ENCODE measurements at places on chromosomes 2 and 18. TPM values are rescaled to one million over a fixed set of nuclear protein-coding genes. Genes with fewer than 3 reads are reported as not detected.

DNA sequence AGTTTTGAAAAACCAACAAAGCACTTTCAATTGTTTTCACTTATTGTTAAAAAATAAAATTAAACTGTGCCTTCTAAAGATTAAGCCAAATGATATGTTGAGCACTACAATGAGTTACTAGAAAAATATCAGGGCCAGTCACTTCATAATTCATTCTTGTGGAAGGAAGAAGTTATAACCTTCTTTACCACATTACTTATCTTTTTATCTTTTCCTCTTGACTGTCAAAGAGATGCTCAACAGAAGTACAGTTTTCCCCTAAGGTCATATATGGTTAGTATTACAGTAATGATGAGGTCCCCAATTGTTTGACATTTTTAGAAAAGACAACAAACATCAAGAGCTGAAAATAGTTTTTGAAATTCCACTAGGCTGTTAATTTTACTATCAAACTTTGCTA lies 9.4 kb downstream of the PELI1 start:
- H3K27me3 ChIP-seq: no peaks in the 10 kb centered on the region
- H3K4me1 ChIP-seq: peaks cover 27% of the 10 kb centered on the region
- H3K4me3 ChIP-seq: no peak overlapping the region
- no peak for DNase-seq

- H3K27me3 ChIP-seq: no peaks in the 10 kb centered on the region
- no peaks in the 10 kb centered on the region for H3K36me3 ChIP-seq
- H3K27ac ChIP-seq: no peak overlapping the region
Measured at GRCh38 chr2:129862668-129863067, 116.8 kb upstream of the RAB6C start.

DNA sequence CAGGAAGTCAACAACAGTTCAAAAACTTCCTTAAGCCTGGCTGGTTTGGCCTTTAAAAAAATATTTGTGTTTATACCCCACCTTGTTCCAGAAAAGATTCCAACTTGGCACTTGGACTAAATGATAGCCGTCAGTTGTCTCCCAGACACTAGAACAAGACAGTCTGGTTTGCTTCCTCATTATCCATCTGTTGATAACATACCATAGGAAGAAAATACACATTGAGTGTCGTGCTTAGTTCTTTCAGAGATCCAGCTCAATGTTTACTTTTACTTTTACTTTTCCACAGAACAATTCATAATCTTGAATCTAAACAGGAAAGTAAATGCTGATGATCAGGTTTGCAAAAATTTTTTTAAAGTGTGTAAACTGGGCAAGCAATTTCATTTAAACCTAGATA lies 2.4 kb upstream of the VPS54 start:
- no peak for DNase-seq
- no peaks in the 10 kb centered on the region for H3K27me3 ChIP-seq
- H3K4me3 ChIP-seq: no peak overlapping the region
- no peak overlapping the region for H3K27ac ChIP-seq

DNA sequence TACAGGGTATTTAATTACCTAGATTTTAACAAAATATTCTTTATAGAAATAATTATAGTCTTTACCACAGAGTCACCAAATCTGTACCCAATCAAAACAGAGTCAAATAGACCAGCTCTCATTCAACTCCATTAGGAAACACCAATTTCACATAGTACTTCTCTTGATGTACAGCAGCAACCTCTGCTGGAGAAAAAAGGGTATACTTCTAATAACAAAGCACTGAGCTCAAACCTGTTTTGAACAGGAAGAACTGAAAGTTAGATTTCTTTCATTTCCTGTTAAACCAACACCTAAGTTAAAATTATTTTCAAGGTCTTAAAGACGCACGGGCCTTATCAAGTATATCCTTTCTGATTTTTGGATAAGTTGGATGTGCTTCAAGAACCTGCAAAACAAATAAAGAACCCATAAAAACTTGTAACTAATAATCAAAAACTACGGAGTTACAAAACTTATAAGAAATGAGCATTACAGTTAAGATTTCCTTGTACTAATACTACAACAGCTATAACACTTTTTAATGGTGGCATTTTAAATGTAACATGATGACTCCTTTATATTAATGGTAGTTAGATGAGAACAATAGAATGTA lies 79.0 kb downstream of the TTC21B start:
- peak; percentile 79 for DNase-seq
- H3K36me3 ChIP-seq: peaks cover 3% of the 10 kb centered on the region
- H3K27ac ChIP-seq: no peak overlapping the region
- no peak overlapping the region for H3K4me3 ChIP-seq
- H3K27me3 ChIP-seq: no peaks in the 10 kb centered on the region

DNA sequence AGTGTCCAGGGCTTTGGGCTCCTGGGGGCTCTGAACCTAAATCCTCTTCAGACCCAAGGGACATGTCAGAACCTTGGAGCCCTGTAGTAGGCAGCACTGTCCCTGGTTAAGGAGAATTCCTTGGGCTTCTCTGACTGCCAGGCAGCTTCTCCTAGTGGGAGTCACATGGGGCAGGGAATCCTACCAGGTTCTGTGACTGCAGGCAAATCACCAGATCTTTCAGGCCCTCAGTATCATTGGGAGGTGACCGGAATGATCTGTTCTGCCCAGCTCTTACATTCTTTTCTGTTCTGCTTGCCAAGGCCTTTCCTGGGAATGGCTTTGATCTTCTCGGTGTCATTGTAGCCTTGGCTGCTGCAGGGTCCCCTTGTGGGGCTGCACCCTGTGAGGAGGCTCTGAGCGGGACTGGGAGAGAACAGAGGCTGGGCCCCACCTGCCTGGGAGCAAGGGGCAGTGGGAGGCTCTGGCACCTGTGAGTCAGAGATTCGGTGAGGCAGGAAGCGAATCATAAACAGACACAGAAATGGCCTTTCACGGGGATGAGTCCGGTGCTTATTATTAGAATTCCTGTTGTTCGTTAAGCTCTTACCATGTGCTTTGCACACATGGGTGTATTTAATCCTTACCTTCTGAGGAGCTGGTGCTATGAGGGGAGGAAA lies 14.1 kb downstream of the CEP68 start:
- no peak for DNase-seq
- H3K4me1 ChIP-seq: peaks cover 7% of the 10 kb centered on the region
- H3K36me3 ChIP-seq: peaks cover 40% of the 10 kb centered on the region
- no peaks in the 10 kb centered on the region for H3K27me3 ChIP-seq

DNA sequence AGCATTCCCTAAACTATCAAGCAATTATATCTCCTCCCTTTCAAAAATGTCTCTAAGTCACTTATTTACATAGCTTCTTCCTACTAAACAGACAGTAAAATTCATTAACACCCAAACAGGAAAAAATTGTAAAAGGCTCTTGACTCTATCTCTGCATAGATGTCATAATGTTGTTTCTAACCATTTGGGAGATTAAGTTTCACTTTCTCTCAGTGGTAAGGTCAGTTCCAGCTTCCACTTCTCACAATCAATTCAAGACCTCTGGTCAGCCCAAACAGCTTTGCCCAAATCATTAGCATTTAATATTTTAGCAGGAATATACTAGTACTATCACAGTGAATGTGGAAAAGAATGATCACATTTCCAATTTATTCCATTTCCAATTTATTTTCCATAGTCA lies 374.3 kb upstream of the MC4R start:
- DNase-seq: no peak
- H3K27ac ChIP-seq: no peak overlapping the region
- no peak overlapping the region for H3K4me3 ChIP-seq
- no peaks in the 10 kb centered on the region for H3K36me3 ChIP-seq
- H3K4me1 ChIP-seq: no peaks in the 10 kb centered on the region

- H3K4me1 ChIP-seq: no peaks in the 10 kb centered on the region
- no peak for DNase-seq
- no peak overlapping the region for H3K27ac ChIP-seq
- H3K4me3 ChIP-seq: no peak overlapping the region
Measured at GRCh38 chr2:3192920-3193319, 184.7 kb downstream of the EIPR1 start.

DNA sequence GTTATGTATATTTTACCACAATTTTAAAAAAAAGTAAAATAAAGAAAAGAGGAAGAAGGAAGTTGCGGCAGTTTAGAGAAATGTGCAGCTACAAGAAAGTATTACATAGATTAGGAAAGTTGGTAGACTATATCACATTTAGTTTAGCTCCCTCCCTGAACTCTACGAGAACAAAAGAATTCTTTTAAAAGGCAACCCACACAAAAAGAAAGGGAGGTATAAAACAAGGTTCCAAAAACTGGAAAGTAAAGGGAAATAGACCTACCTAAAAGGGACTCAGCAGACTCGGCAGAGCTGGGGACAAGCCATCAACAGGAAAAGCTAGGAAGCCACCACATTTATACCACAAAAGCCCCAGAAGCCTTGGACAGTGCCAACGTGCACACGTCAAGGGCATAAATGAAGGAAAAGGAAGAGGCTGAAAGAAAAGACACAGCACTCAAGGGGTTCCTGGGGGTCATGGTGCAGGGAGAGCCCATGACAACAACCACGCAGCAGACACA lies 9.1 kb downstream of the TMEM127 start:
- H3K36me3 ChIP-seq: peaks cover 54% of the 10 kb centered on the region
- DNase-seq: peak; percentile 54
- H3K27ac ChIP-seq: peak overlapping the region; percentile 50
- H3K27me3 ChIP-seq: no peaks in the 10 kb centered on the region

- peaks cover 3% of the 10 kb centered on the region for H3K27me3 ChIP-seq
- DNase-seq: no peak
- no peak overlapping the region for H3K4me3 ChIP-seq
Measured at GRCh38 chr2:165634855-165635254, 159.2 kb downstream of the GALNT3 start.

GRCh38 chr18:37889963-37890362 lies 324.4 kb upstream of the CELF4 start:
- DNase-seq: no peak
- H3K4me3 ChIP-seq: no peak overlapping the region
- no peaks in the 10 kb centered on the region for H3K4me1 ChIP-seq
- no peaks in the 10 kb centered on the region for H3K27me3 ChIP-seq
- no peaks in the 10 kb centered on the region for H3K36me3 ChIP-seq
- no peak overlapping the region for H3K27ac ChIP-seq

DNA sequence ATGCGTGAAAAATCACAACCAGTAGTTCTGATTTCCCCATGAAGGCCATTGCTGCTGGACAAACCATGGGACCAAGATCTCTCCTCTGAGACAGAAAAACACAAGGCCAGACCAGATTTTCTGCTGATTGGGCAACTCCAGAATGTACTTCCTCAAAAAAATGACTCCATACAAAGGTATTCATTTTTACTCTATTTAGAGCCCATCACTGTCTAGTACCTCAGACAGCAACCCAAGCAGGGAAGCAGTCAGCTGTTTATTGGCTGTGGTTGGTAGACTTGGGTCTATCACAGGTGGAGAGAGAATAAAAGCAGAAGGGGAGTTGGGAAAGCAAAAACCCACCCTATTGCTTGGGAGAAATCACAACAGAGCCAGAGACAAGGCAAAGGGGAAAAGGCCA lies 219.9 kb downstream of the PIK3C3 start:
- no peaks in the 10 kb centered on the region for H3K27me3 ChIP-seq
- H3K4me1 ChIP-seq: no peaks in the 10 kb centered on the region
- no peak overlapping the region for H3K27ac ChIP-seq
- DNase-seq: no peak
- H3K36me3 ChIP-seq: no peaks in the 10 kb centered on the region

DNA sequence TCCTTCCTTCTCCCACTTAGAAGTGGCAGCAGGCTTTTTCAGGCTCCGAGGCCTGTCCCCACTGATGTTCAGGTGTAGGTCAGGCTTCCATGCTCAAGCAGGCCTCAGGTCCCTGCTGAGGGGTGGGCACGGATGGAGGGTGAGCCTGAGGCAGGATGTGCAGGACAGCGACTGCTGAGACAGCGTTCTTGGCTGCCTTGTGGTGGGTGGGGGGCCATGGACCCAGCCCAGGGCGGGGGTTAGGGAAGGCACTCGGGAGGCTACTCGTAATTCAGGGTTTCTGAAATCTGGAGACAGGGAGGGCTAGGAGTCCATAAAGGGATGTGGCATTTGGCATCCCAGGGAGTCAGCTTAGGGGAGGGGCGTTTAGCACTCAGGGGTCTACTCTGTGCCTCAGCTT lies 30.3 kb downstream of the COLEC11 start:
- H3K4me1 ChIP-seq: no peaks in the 10 kb centered on the region
- no peak overlapping the region for H3K4me3 ChIP-seq
- DNase-seq: no peak
- no peaks in the 10 kb centered on the region for H3K27me3 ChIP-seq
- H3K36me3 ChIP-seq: no peaks in the 10 kb centered on the region

- no peaks in the 10 kb centered on the region for H3K27me3 ChIP-seq
- H3K27ac ChIP-seq: no peak overlapping the region
- no peak for DNase-seq
- no peak overlapping the region for H3K4me3 ChIP-seq
- peaks cover 3% of the 10 kb centered on the region for H3K36me3 ChIP-seq
Measured at GRCh38 chr2:231992888-231993287, 31.4 kb downstream of the DIS3L2 start.

DNA sequence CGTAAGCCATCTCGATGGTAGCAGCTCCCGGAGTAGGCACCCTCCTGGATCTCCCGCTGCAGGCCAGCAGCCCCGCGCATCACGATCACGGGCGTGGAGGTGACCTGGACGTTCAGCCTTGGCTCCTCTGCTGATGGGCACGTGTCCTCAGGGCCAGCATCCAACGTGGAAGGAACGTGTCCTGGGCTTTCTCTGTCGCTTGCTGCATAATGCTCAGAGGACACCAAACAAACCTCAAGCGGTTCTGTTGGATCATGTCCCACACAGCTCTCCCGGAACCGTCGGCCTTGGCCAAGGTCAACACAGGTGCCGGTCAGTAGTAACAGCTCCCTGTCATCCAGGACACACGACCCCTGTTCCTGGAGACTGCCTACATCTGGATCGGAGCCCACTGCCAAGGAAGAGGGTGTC lies 23.1 kb downstream of the PASK start:
- H3K4me1 ChIP-seq: peaks cover 44% of the 10 kb centered on the region
- no peak overlapping the region for H3K4me3 ChIP-seq
- peaks cover 1% of the 10 kb centered on the region for H3K36me3 ChIP-seq
- H3K27ac ChIP-seq: peak overlapping the region; percentile 94
- H3K27me3 ChIP-seq: no peaks in the 10 kb centered on the region

DNA sequence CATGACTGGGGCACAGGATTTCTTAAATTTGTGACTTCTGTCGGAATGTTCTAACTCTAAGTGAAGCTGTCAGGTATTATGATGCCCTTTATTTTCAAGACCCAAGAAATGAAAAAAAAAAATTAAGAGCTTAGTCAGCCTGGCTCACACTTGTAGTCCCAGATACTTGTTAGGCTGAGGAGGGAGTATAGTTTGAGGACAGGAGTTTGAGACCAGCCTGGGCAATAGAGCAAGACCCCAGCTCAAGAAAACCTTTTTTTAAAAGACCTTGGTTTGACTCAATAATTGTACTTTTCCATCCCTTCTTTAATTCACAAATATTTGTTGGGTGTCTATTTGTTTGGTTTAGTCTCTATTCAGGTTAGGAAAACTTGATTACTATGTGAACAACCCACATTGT lies 310.0 kb downstream of the STK39 start:
- no peaks in the 10 kb centered on the region for H3K27me3 ChIP-seq
- no peaks in the 10 kb centered on the region for H3K4me1 ChIP-seq
- no peak overlapping the region for H3K27ac ChIP-seq
- DNase-seq: no peak
- no peaks in the 10 kb centered on the region for H3K36me3 ChIP-seq

C1QL2 gene
- polyA plus RNA-seq: not detected

IDH1 gene
- 13.9 TPM for polyA plus RNA-seq

TRIM43 gene
- not detected for polyA plus RNA-seq
